GDM1 (cell line): ENCODE measurements at places on chromosomes 7 and 10.

GRCh38 chr7:2706685-2707126, 18.7 kb downstream of the AMZ1 start:
- no peak for DNase-seq

GRCh38 chr7:98330926-98331529, 49.5 kb downstream of the BRI3 start:
- no peak for DNase-seq

DNA sequence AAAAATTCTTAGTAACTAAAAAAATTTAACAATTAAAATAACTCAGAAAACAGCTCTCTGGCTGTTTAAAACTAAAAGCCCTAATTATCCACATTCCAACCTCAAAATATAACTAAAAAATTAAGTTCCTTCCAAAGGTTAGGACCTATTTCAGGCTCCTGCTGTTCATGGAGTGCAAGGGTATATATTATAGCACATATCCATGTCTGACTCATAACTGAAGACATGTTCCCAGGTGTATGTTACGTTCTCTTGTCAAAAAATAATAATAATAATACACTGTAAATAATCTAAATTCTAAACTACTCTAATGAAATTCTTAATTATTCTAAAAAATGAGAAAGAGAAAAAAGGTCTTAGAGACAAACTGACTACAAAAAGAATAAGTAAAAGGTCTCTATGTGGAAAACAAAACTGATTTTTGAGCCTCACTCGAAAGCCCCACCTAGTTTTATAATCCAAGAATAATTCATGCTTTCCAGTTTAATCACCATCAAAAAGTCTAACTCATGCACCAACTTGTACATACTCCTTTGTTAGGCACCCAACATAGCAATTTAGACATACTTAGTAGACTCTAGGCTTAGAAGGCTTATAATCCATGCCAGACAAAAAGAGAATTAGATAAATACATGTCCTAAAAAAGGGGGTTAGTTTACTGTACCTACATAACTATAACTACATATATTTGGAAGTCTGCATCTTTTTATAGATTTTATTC, 171.4 kb downstream of the KMT2E start:
- no peak for DNase-seq

DNA sequence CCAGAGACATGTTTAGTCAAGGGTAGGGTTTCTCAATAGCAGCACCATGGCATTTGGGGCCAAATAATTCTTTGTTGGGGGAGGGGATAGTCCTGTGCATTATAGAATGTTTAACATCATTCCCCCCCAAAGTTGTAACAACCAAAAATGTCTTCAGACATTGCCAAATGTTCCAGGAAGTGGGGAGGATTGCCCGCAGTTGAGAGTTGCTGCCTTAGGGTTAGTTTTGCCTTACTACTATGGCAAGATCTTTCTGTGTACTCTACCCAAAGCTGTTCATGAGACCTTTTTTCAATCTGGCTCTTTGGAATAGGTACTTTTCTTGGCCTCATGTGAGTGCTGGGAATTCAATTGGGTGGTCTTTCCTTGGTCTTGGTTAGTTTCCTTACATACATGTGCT, 34.1 kb downstream of the SAMD8 start:
- DNase-seq, result no peak

DNA sequence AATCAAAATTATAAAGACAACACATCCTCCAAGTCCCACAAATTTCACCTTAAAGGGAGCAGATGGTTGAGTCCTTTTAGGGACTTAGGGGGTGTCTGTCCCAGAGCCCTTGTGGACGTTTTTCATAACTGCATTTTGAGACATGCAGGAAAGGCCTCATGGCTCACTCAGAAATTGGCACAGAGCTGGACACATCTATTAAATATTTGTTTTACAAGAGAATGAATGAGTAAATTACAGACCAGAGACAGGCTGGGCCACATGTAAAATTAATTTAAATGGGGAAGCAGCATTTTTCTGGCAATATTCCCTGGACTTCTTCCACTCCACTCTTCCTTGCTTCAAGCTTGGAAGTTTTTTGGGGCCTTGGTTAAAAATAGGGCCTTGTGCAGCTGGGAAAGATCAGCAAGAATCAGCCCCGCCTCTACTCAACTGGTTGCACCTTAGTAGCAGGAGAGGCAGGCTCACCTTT, 20.0 kb downstream of the LAMB1 start:
- DNase-seq, result no peak
